ENCODE measurements at places on chromosomes 1 and 21. TPM values are rescaled to one million over a fixed set of nuclear protein-coding genes. Genes with fewer than 3 reads are reported as not detected.

Gene AKT3
- 27.3 TPM for polyA plus RNA-seq

Gene ADORA1
- polyA plus RNA-seq = 4.6 TPM

Gene MROH7
- polyA plus RNA-seq = 1.5 TPM

Gene TRMT1L
- polyA plus RNA-seq = 17.1 TPM

Gene ALPL
- polyA plus RNA-seq = 2.9 TPM

Gene HES3
- polyA plus RNA-seq = not detected

Gene SMPDL3B
- 0.33 TPM for polyA plus RNA-seq

Gene SPOCD1
- polyA plus RNA-seq = 0.63 TPM

Gene FCRLB
- polyA plus RNA-seq = 0.46 TPM

Gene L1TD1
- polyA plus RNA-seq = 2.5 TPM

Gene KCNN3
- 9.5 TPM for polyA plus RNA-seq

Gene LAMC1
- polyA plus RNA-seq = 337 TPM

Gene AK4
- 12.3 TPM for polyA plus RNA-seq

Gene AGBL4
- 0.12 TPM for polyA plus RNA-seq

Gene DYRK3
- 4.4 TPM for polyA plus RNA-seq

Gene SAMSN1
- polyA plus RNA-seq = 2.9 TPM

Gene LCE1C
- polyA plus RNA-seq = not detected

- no peak for DNase-seq
Observed at GRCh38 chr1:180616439-180616838, 15.4 kb upstream of the XPR1 start.

DNA sequence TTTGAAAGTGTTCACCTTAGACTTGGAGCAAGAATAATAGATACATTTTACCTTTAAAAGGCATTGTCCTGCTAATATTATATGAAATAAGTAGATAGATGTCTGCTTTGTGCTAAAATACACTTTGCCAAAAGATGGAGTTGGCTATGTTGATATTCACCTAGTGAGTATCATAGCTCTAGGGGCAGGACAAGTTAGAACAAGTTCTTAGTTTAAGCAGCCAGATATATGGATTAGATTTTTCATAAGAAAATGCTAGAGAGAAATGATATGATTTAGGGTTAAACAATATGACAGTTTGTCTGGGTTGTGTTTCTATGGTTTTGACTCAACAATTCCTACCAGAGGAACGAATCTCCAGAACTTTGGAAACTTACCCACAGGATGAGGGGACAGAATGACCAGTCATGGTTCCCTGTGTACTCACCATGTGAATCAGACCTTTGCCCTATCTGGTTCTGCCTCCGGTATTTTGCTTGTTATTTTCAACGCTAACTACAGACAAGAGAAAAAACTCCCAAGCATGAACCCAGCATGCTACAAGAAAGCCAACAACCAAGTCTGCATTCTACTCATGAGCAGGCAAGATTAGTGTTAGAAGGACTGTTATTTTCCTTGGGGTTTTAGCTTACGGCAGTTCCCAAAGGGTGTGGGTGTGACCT, 1.7 kb downstream of the F5 start:
- no peak for DNase-seq

DNA sequence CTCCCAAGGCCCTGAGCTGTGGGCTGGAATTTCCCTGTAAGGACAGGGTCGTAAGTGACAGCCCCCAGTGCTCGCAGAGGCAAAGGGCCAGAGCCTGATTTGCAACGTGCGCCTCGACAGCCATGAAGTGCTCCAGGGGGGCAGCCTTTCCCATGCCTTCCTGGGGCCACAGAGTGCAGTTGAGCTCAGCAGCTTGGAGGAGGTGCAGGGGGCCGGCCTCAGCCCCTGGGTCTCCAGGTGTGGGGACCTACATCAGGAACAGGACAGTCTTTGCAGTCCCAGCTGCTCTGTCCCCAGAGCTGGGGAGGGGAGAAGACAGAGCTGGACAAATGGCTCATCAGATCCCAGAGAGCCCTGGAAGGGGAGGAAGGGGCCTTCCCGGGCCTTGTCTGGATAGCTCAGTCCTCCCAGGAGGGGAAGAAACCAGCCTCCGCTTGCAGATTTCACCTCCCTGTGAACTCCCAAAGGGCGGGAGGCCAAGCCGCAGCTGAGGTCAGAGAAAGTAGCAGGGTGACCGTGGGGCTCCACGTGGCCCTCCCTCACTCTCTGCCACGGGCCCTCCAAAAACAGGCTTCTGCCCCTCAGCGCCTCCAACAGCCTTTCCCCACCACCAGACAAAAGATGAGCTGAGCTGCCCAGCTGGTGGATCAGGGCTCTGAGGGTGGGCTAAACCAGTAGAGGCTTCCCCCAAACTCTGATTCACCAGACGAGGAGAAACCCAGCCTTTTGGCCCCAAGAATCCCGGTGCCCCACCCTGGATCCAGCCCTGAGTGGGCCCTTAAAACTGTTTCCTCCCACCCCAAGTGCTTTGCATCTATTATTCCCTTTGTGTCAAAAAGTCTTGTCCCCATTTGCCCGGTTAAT, 76.5 kb downstream of the DHRS3 start:
- DNase-seq = no peak

- DNase-seq = no peak
Observed at GRCh38 chr21:38631206-38631605, 132.9 kb upstream of the ERG start.

GRCh38 chr1:67590329-67590728, 94.7 kb upstream of the GADD45A start:
- DNase-seq = no peak

GRCh38 chr1:89274411-89274857, 1.8 kb upstream of the GBP5 start:
- no peak for DNase-seq

DNA sequence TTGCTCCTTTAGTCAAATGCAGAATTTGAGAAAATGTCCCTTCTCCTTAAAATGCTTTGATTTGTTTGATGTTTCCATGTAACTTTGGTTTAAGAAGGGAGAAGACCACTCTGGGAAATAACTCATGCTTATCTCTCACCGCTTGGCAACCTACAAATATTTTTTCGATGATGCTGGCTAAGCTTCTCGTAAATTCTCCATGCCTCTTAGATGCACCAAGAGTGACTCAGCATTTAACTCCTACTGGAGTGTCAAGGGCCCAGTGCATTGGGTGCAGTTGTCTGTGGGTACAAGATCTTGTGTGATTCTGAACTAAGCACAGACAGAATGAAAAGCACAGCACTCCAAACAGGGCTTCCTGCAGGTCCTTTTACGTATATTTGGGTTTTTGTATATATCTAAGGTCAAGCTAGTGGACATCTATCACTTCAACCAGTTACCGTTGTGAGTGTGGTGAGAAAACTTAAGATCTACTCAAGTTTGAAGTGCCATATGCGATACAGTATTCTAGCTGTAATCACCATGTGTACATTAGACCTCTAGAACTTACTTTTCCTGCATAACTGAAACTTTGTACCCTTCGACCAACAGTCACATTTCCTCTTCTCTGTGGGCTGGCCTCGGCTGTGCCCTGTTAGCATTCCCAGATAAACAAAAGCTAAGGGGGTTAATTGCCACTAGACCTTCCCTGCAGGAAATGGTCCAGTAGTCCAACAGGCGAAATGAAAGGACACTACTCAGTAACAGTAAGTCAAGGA, 55.8 kb downstream of the COL18A1 start:
- no peak for DNase-seq

- DNase-seq = no peak
Observed at GRCh38 chr1:67853704-67854103, 20.4 kb upstream of the GNG12 start.

- DNase-seq = no peak
Observed at GRCh38 chr1:224534731-224535130, 81.4 kb upstream of the CNIH3 start.

DNA sequence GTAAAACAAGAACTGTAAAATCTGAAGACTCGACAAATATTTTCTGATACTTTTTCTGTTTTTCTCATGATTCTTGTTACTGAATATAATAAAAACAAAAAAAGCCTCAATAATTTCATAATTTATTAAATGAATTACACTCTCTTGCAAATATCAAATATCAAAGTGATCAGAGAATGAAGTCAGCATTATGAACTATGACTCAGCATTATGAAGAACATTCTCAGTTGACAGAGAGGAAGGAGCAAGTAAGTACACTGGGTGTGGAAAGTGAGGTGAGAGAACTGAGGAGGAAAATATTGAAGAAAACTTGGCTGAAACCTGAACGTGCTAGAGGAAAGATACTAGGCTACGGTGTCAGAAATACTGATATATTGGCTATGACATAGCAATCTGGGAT, 529.5 kb downstream of the KCNT2 start:
- DNase-seq = no peak

GRCh38 chr1:39590546-39590945, 14.0 kb upstream of the PABPC4 start:
- no peak for DNase-seq

GRCh38 chr1:167790117-167790516, 68.3 kb downstream of the MPZL1 start:
- no peak for DNase-seq

GRCh38 chr1:29330856-29331255, 94.5 kb downstream of the PTPRU start:
- DNase-seq = no peak
